ENCODE measurements at places on chromosomes 11 and 22. TPM values are rescaled to one million over a fixed set of nuclear protein-coding genes. Genes with fewer than 3 reads are reported as not detected.

DNA sequence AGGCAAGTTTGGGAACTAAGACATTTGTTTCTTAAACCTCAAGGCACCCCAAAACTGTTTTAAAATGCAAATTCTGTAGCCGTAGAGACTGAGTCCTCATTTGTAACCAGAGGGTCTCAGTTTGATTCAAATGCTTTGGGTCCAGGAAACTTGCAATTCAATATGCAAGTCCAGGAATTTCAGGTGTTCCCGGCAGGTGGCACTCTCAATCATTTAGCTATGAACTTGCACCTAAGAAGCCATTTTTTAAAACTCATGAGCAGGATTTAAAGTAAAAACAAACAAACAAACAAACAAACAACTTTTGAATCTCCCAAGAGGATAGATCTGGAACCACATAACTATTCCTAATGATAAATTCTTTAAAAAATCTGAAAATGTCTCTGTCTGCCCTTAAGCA is 8.7 kb upstream of the ABTB2 start:
- DNase-seq, result no peak

- DNase-seq, result no peak
Measured at GRCh38 chr11:75272391-75272790, 31.8 kb downstream of the TPBGL start.

- no peak for DNase-seq
Measured at GRCh38 chr22:17548756-17549035, 14.6 kb upstream of the SLC25A18 start.

DNA sequence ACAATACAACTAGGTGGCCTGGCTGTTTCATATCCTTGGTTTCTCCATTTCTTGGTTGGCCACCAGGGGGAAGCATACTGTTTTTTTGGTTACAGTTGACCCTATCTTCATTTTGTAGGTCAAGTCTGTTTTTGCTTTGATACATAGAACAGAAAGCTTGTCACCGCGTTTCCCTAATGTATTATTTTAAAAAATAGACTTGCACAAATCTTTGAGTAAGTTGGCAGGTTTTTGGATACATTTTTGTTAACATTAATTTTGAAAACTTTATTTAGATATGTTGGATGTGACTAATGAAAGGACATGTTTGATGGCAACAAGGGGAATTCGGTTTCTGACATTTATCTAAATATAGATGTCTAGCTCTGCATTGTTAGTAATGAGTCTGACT is 3.0 kb downstream of the NCR3LG1 start:
- peak; percentile 70 for DNase-seq

DNA sequence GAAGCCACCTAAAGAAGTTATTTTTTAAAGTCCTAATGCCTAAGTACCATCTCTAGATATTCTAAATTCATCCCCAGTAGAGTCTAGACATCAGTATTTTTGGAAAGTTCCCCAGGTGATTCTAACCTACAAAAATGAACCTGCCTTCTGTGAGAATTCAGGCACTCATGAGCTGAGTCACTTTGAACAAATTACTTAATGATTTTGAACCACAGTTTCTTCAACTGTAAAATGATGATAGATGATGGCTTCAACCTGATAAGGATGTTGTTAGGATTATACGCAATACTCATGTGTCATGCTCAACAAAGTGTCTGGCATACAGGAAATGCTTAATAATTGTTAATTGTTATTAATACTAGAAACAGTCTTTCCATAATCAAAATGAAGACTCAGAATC is 82.8 kb upstream of the OR5AK2 start:
- DNase-seq, result no peak

- DNase-seq, result no peak
Measured at GRCh38 chr22:31441652-31442051, 42.2 kb downstream of the DRG1 start.

GRCh38 chr11:100229086-100229485 is 458.0 kb upstream of the ARHGAP42 start:
- DNase-seq, result no peak

- no peak for DNase-seq
Measured at GRCh38 chr22:46131151-46131587, 19.2 kb upstream of the PPARA start.

DNA sequence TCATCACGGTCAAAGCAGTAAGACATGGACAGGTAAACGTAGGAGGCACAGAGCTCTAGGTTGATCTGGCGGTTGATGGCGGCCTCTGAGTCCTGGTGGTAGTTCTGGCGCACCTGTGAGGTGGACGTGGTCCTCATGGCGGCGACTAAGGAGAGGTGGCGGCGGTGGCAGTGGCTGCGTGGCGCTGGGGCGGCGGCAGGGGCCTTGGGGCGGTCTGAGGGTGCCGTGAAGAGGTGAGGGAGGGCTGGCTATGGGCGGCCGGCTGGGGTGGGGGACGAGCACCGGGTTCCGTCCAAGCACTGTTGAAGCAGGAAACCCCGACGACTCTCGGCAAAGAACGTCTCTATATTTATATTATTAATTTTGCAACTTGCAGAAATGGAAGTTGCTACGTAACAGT is 85.6 kb downstream of the RSF1 start:
- DNase-seq, result no peak

DNA sequence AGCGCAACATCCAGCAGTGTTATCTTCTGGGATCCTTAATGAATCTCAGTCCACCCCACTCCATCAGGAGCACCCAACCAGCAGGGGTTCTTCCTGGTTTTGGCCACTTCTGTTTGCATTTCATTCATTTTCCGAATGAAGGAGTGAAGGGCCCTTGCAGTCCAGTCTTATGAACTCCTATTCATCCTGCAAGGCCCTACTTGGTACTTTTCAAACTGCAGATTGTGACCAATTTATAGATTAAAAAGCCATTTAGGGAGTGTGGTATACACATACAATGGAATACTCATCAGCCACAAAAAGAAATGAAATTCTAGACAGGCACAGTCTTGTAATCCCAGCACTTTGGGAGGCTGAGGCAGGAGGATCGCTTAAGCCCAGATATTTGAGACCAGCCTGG is 10.2 kb upstream of the MN1 start:
- no peak for DNase-seq

- DNase-seq, result no peak
Measured at GRCh38 chr22:30027169-30027568, 53.1 kb upstream of the HORMAD2 start.

Gene CENATAC
- total RNA-seq, result 2.8 TPM

Gene LRRC10B
- not detected for total RNA-seq

Gene P2RY6
- total RNA-seq, result 0.41 TPM

Gene CDKN1C
- total RNA-seq, result 12.8 TPM
